ENCODE measurements at places on chromosomes 5 and 9.

DNA sequence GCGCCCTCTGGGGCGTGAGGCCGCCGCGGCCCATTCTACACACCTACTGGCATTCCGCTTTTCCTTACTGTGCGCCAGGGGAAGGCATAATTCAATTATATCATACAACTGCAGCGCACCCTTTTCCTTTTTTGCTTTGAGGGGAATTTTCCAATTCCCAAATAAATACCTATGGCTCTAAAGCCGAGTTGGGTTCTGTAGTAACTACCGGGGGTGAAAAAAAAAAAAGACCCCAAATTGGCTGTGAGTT is 34.1 kb upstream of the NFIB start:
- DNase-seq, result no peak

GRCh38 chr9:13291718-13292117 is 12.2 kb upstream of the MPDZ start:
- no peak for DNase-seq

GRCh38 chr9:98432134-98432533 is 176.7 kb upstream of the TBC1D2 start:
- no peak for DNase-seq

DNA sequence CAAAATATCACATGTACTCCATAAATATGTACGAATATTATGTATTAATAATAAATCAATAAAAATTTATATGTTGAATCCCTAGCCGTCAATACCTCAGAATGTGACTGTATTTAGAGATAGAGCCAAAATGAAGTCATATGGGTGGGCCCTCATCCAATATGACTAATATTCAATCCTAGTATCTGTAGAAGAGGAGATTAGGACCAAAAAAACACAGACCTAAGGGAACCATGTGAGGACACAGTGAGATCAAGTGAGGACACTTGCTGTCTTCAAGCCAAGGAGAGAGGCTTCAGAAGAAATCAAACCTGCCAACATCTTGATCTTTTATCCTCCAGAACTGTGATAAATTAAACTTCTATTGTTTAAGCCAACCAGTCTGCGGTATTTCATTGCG is 3.7 kb upstream of the AMACR start:
- DNase-seq, result peak; percentile 49

GRCh38 chr5:166338801-166339200 is 1952.6 kb upstream of the WWC1 start:
- DNase-seq, result no peak

GRCh38 chr5:139453683-139454567 is 8.6 kb downstream of the ECSCR start:
- DNase-seq, result no peak

All from hematopoietic multipotent progenitor cell treated with erythropoietin and hydrocortisone succinate and interleukin-3 and kit ligand, for 4 days (in vitro differentiated cells).